CD4-positive, alpha-beta memory T cell (primary cell): ENCODE measurements at places on chromosomes 12 and 14.

DNA sequence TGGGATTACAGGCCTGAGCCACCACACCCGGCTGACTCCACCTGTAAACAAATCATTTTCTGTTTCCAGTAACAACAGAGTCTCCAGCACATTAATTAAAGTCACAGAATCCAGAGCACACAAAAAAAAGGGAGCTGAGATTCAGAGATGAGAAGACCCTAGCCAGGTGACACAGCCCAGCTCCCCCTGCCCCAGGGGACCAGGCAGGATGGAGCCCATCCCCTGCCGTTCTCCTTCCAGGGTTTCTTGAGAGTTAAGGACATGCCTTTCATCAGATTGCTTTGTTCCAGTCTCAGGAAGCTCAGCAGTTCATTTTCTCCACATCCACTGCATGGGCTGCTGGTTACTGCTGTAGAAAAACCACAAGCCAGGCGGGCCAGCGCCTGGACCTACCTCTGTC, 81.2 kb downstream of the RIMBP2 start:
- no peak for DNase-seq

- peak; percentile 62 for DNase-seq
Measured at GRCh38 chr14:64891839-64892375, 12.2 kb upstream of the SPTB start.

- no peak for DNase-seq
Measured at GRCh38 chr12:93115198-93115601, 186.1 kb upstream of the EEA1 start.

DNA sequence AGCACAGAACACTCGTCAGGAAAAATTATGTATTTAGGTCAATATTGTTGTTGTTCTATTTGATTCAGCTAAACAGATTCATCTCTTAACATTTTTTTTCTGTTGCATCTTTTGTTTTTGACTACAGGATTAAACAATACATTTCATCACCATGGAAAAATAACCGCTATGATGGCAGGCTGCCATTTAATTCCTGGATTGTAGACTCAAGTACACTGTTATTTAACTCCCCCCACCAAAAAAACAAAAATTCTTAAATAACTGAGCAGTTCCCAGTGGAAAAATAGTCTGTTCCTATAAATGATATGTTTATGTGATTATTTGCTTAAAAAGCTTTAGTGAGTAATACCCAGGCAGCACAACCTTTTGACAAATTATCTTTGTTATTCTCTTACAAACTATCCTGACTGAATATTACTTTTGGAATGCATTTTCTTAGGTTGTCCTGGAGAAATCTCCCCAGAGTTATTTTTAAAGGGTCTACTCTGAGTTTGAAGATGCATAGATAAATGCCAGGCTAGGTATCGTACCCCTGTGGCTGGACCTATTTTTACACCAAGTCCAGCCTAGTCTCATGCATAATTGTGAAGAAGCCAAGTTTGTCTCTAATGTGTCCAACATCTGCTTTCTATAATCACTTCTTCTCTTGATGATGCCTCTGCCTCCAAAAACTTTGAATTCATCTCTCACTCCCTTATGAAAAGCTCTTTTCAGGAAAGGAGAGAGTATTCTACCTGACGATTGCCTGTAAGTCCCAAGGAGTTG, 3.7 kb downstream of the KERA start:
- no peak for DNase-seq

DNA sequence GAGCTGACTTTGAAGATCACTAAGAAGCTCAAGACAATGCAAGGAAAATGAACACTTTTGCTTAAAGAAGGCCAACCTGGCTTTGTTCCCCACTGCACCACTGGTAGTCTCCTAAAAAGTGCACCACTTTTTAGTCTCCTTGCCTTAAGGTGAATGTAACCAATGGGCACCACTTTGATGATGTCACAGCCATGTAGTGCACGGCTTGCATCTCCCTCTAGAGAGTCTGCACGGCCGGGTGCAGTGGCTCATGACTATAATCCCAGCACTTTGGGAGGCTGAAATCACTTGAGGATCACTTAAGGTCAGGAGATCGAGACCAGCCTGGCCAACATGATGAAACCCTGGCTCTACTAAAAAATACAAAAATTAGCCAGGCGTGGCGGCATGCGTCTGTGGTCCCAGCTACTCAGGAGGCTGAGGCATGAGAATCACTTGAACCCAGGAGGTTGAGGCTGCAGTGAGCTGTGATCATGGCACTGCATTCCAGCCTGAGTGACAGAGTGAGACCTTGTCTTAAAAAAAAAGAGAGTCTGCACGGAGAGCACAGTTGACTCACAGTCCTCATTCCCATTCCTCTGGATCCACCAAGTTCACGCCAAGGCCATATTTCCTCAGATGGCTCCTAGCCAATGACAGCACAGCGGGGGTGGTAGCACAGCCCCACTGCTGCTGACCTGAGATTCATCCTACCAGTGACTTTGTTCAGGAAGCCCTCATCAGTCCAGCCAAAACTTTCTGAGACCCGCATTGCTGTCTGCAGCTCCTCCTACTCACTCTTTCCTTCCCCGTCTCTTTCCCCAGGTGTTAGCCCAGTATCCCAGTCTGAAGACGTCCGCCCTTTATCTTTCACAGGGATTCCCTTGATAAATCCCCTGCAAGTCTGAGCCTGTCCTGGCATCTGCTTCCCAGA, 16.5 kb upstream of the IFT81 start:
- DNase-seq: no peak

DNA sequence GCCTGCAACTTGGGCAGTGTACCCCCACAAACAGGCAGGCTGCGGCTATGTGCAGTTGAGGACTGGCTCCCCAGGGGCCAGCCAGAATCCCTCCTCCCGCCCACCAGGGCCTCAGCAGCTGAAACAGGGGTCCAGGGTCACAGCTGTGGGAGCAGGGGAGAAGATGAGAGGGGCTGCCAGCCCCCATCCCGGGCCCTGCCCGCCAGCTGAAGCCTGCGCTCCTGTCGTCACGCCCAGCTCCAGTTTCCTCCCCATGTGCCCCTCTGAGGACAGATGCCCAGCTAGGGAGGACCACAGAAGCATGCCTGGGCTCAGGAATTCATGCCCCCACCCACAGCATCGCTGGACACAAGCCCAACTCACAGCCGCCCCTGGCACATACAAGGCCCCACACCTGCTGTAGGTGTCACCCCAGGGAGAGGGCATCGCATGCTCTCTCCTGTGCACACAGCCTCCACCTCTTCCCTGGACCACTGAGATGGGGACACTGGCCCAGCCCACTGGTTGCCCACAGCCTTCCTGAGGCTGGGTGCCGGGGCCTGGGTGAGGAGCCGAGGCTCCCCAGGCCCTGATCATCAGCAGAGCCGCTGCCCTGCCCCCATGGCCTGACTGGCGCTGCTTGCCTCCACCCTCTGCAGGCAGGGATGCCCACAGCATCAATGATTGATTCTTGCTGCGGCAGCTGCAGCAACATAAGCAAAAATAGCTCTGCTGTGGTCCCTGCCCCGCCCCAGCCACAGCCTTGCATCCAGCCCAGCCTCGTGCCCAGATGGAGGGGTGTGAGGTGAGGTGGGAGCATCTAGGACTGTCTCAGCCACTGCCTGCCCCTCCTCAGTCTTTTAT, 3.7 kb upstream of the CLBA1 start:
- no peak for DNase-seq

DNA sequence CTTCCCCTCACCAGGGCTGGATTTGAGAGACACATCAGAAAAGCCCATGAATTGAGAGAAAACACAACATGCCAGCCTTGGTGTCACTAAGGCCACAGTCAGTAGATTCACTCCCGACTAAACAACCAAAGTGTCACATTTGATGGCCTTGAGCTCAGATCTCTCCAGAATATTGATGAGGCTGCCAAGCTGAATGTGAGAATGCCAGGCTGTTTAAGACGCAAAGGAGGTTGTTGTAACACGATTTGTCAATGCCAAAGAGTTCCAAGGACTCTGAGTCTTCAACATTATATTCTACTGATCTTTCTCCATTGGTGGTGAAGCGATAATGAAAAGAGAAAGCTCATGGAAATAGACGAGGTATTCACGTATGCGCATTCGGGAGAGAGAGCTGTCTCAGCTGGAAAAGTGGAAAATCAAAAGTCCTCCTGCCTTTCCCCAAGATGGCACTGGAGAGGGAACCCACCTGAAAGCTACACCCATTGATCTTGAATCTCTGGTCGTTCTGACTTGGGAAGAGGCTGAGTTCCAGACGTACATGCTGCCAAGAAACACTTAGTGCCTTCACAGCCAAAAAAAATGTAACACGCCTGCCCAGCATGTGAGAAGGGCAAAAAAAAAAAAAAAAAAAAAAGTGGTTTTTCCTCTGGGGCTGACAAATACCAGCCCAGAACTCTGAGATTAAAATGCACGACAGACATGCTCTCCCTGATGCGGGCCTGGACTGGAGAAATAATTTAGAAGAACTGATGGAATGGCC, 1159.6 kb downstream of the VRK1 start:
- DNase-seq: no peak

GRCh38 chr12:97151481-97151880, 244.4 kb downstream of the NEDD1 start:
- no peak for DNase-seq

DNA sequence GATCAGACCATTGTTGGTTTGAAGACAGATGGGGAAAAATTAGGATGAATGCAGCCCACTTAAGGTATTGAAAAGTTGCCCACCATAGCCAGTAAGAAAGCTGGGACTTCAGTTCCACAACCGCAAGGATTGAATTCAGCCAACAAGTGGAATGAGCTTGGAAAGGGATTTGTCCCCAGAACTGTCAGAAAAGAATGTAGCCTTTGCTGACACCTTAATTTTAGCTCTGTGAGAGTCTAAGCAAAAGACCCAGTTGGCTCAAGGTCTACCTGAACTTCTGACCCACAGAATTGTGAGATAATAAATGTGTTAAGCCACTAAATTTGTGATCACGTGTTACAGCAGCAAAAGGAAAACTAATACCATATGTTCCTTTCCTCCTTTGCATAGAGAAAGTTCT, 29.4 kb downstream of the PPFIA2 start:
- no peak for DNase-seq

GRCh38 chr14:99363616-99364290, 91.8 kb upstream of the BCL11B start:
- no peak for DNase-seq

- no peak for DNase-seq
Measured at GRCh38 chr12:64937452-64937851, 113.0 kb downstream of the TBC1D30 start.

DNA sequence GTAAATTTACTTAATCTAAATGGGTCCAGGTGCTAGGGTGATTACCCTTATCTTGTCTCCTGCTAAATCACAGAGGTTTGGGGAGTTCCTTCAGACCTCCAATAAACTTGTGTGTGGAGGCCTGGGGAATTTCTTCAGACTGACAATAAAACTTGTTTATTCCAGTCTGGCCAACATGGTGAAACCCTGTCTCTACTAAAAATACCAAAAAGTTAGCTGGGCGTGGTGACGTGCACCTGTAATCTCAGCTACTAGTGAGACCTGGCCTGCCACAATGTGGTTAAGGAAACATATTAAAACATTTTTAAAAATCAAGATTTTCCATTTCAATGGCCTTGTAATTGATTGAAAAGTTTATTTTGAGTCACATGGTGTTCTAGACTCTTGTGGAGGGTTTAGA, 126.9 kb upstream of the FGD4 start:
- DNase-seq: no peak

GRCh38 chr12:124184456-124184855, 110.4 kb upstream of the RFLNA start:
- no peak for DNase-seq

GRCh38 chr14:57480051-57480450, 13.6 kb downstream of the CCDC198 start:
- DNase-seq: no peak

DNA sequence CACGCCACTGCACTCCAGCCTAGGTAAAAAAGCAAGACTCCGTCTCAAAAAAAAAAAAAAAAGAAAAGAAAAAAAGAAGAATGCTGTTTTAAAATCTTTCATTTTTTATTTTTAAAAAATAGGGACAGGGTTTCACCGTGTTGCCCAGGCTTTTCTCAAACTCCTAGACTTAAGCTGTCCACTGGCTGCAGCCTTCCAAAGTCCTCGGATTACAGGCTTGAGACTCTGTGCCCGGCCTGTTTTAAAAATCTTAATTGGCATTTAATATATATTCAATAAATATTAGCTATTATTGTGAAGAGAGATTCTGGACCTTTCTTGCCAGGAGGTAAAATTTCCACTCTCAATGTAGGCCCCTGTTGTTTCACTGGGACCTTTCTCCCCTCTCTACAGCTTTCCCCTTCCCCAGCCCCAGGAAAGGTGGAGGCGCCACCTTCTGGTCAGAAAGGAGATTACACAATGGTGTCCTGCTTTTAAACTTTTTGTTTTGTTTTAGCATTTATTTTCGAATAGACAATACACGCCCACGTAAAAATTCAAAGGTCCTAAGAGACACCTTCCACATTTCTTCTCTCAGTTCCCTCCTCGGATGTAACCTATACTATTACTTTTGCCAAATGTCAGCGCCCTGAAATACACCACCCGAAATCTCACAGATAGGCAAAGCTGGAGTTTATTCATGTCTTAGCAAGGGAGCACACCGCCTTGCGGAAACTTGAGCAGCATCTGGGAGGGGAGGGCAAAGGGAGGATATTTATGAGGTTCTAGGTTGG, 23.8 kb upstream of the PHC1 start:
- DNase-seq: peak; percentile 65
